Activated T-helper 1 cell treated with Interleukin-2 at 50 U/mL for 16 hours (primary cell): ENCODE measurements at places on chromosomes 6 and 20.

- no peak for DNase-seq
These were observed 4.6 kb downstream of the NELFCD start for GRCh38 chr20:58985656-58986055.

DNA sequence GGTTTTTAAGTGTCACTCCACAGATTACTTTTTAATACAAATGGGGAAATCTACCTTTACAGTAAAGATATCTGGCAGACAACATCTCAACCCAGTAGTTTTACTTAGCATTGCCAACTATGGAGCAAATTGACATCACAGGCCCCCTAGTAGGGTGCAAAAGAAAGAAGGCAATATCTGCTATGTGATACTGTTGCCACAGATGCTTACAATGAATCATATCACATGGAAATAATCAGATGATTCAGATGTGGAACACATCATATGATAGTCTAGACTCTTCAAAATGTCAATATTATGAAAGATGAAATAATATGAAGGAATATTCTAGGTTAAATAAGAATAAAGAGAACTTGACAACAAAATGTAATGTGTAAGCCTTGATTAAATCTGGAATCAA, 322.5 kb downstream of the BMP2 start:
- DNase-seq, result no peak

DNA sequence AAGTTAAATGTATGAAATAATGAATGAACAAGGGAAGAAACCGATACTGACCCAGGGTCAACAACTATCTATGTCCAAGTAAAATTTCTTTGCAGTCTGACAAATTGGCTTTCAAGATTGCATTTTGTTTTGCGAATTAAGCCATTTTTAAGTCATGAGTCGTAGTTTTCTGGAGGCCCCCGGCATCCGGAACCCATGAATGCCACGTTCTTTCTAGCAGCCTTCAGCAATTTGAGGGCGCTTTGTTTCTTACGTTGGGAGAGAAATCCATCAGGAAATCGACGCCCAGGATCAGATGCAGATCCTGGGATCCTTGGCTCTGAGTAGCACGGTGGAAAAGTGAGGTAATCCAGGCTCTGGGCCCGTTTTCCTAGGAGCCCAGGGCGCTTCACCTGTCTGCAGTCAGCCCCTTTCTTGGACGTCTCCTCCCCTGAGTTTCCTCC, 309 bp upstream of the ABRACL start:
- no peak for DNase-seq

- no peak for DNase-seq
These were observed 165.4 kb downstream of the SLC35B3 start for GRCh38 chr6:8269872-8270454.

GRCh38 chr6:159168536-159169192, 536 bp upstream of the FNDC1 start:
- no peak for DNase-seq

DNA sequence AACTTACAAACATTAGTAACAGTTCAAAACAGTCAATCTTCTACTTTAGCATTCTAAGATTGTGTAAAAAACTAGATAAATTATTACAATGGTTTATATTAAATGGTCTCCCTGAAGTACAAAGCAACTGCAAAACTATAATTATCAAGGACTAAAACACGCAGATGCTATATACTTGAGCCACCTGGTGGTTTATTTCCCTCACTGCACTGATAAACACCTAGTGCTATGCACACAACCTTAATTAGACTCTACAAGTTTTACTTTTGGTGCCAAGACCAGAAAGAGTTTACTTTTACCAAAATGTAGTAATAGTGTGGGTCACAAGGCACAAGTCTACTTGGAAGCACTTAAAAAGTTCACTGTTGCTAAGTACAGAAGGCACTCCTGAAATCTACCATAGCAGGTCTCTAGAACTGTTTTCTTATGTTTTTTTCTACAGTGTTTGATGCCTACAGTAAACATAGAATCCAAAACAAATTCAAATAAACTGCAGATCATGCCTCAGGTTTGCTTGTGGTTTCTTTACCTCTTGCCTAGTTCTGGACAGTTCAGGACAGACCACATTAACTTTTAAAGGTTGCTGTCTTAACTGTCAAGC, 49.2 kb downstream of the GMDS start:
- DNase-seq, result no peak

GRCh38 chr20:53865901-53866793, 204.2 kb downstream of the BCAS1 start:
- no peak for DNase-seq

DNA sequence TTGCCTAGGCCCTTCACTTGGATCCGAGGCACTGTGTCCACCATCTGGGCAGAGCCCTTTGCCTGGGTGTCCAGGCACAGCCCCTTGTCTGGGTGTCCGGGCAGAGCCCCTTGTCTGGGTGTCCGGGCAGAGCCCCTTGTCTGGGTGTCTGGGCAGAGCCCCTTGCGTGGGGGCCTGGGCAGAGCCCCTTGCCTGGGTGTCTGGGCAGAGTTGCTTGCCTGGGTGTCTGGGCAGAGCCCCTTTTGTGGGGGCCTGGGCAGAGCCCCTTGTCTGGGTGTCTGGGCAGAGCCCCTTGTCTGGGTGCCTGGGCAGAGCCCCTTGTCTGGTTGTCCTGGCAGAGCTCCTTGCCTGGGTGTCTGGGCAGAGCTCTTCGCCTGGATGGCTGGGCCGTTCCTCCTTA, 443.4 kb upstream of the CDH4 start:
- no peak for DNase-seq

- no peak for DNase-seq
These were observed 210.3 kb downstream of the TBX18 start for GRCh38 chr6:84554074-84554473.

DNA sequence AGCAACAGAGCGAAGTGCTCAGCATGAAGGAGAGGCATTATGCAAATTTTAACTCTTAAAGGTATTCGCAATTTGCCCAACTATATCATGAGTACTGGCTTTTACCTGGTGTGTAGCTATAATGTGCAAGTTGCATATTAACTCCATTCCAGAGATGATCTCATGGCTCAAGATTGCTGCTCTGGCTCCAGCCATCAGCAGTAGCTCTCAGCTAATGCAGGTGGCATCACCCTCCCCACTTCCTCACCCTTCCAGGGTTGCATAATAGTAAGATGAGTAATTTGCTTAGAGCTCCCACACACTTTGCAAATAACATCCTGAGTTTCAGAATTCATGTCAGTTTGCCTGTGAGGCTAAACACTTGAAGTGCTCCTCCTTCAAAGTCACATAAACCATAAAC, 15.9 kb upstream of the PCSK2 start:
- DNase-seq, result no peak

DNA sequence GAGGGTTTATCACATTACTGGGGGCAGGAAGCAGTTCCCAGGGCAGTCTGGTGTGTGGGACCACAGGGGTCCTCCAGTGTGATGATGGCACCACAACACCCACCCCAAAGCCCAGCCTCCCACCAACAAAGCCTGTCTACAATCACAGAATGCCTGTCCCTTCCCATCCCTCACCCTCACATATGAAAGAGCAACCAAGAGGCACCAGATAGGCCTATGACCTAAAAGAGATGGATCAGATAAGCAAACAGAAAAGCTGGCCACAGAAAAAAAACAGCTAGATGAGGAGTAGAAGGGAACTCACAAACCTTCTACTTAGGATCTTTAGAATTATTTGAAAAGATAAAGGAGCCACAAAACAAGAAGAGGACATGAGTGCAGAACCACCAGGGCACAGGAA, 54.3 kb downstream of the SERAC1 start:
- DNase-seq, result no peak

- no peak for DNase-seq
These were observed 17.0 kb upstream of the CST3 start for GRCh38 chr20:23654717-23655116.

- DNase-seq, result no peak
These were observed 11.3 kb upstream of the MAP3K5 start for GRCh38 chr6:136803608-136804007.

- no peak for DNase-seq
These were observed 314 bp downstream of the FARS2 start for GRCh38 chr6:5261545-5262109.

GRCh38 chr6:110310861-110311446, 47.2 kb downstream of the METTL24 start:
- no peak for DNase-seq

DNA sequence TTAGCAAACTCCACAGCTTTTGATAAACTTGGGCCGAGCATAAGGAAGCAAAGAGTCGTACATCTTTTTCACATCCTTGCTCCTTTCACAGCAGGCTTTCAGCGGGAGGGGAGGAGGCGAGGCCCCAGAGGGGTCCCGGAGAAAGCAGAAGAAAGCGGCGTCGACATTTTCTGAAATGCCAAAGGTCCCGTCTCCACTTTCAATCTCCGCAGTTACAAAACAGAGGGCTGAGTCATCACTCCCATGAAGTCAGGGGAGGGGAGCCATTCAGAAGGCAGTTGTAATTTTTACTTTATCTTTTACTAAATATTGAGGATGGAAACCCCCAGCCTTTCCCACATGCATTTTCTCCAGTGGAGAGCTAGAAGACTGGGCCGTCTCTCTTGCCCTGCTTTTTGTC, 174.2 kb upstream of the THBS2 start:
- DNase-seq, result no peak

- no peak for DNase-seq
These were observed 10.3 kb downstream of the SLC2A4RG start for GRCh38 chr20:63749597-63750508.

GRCh38 chr6:25103603-25104002, 167.8 kb upstream of the RIPOR2 start:
- no peak for DNase-seq

GRCh38 chr20:4813076-4813862, 91.6 kb downstream of the PRND start:
- DNase-seq, result no peak

GRCh38 chr20:62482146-62482809, 6.5 kb upstream of the GATA5 start:
- DNase-seq, result no peak

DNA sequence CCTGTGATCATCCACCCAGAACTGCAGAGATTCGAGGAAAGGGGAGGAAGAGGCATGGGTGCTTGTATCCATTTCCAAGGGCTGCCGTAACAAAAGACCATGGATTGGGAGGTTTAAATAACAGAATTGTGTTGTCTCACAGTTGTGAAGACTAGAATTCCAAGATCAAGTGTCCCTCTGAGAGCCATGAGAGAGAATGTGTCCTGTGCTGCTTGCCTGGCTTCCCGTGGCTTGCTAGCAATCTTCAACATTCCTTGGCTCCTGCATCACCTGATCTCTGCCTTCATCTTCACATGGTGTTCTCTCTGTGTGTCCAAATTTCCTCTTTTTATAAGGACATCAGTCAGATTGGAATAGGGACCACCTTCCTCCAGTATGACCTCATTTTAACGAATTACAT, 69.8 kb downstream of the CDC40 start:
- no peak for DNase-seq

DNA sequence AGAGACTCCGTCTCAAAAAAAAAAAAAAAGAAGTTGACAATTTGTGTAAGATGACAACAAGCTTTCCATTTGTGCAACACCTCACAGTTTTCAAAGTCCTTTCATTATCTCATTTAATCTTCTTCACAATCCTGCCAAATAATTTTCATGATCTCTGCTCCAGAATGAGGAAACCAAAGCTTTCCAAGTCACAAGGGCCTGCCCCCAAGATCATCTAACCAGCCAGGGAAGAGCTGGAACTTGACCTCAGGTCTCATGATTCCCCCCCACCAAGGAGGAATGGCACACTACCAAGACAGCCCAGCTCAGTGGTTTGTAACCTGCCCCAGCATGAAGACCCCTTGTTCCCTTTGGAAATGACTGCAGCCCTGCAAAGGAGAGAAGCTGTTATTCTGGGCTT, 74.0 kb upstream of the PIM1 start:
- no peak for DNase-seq

DNA sequence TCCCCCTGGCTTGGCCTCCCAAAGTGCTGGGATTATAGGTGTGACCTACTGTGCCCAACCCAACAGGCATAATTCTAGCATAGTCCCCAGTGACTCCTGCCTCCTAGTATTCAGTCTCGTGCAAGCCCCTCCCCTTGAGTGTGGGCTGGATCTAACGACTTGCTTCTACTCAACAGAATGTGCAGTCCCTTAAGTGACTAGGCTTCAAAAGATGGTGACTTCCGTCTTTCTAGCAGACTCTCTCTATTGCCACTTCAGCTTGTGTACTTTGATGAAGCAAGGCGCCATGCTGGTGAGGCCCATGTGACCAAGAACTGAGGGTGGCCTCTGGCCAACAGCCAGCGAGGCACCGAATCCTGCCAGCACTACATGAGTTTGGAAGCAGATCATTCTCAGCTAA, 109.6 kb upstream of the TRAF3IP2 start:
- no peak for DNase-seq

DNA sequence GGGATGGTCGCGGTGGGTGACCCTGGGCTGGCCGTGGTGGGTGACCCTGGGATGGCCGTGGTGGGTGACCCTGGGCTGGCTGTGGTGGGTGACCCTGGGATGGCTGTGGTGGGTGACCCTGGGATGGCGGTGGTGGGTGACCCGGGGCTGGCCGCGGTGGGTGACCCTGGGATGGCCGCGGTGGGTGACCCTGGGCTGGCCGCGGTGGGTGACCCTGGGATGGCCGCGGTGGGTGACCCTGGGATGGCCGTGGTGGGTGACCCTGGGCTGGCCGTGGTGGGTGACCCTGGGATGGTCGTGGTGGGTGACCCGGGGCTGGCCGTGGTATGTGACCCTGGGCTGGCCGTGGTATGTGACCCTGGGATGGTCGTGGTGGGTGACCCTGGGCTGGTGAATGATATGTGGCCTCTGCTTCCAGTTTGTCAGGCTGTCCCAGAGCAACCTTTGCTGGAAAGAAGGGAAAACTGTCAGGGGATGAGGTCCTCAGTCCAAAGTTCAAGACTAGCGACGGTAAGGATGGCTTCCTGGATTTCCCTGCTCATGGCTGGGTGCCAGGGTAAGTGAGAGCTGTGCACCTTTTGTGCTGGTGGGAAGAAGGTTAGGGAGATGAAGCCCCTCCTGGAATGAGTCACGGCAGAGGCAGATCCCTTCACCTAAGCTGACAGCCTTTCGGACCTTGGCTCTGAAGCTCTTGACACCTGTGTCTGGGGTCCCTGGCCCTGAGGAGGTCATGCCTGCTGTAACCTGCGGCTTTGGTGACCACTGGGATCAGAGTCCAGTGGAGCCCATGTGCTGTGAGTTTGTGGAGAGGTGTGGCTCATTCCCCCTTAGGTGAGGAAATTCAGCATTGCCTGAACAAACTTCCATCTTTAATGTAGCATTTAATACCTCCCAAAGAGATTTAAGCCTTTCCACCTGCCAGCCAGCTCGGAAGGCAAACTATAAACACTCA, 19.1 kb upstream of the PCMTD2 start:
- DNase-seq, result no peak
